Activated T-helper 1 cell treated with Interleukin-2 at 50 U/mL for 16 hours (primary cell): ENCODE measurements at places on chromosomes 6 and 20.

GRCh38 chr6:83057705-83058321 is 7.8 kb downstream of the UBE3D start:
- DNase-seq, result no peak

DNA sequence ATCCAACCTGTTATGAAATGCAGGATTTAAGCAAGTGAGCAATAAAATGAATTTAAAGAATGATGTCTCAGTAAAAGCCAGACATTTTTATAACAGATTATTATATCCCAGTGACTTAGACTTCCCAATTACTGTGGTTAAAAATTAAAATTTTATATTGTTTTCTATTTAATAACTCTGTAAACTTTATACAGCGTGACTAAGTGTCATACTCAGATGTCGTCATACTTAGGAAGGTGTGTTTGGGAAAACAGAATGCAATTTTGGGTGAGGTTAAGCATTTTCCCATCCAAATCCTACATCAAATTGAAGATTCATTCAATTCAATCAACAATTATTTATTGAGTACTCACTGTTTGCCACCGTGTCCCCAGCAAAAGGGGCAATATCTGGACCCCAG is 31.4 kb upstream of the FRMD1 start:
- DNase-seq, result no peak

- DNase-seq, result no peak
These were observed 245.9 kb upstream of the FOXQ1 start for GRCh38 chr6:1065986-1066385.

DNA sequence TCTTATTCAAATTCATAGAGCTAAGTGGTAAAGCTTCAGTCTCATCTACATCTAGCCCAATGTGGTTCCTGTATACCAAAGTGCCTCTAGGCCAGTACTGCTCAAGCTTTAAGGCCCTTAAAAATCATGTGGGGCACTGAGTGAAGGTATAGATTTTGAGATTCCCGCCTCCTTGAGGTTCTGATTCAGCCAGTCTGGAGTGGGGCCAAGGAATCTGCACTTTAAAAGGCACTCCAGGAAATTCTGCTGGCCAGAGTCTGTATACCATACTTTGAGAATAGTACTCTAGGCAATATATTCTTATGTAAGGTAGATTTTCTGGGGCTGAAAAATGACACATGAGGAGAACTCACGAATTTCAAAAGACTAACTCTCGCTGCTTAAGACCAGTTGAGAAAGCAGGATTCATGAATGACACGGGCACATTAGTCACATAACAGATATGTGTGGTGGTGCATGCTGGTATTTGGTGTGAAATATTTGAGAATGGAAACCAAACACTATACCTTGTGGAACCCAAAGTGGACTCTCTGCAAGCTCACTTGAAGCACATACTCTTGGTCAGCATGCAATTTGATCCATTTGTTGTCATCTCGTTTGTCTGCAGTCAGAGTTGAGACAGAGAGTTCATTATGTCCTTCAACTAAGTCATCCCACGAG is 47.6 kb upstream of the SIM1 start:
- no peak for DNase-seq

GRCh38 chr20:20272686-20273085 is 95.2 kb upstream of the INSM1 start:
- no peak for DNase-seq

DNA sequence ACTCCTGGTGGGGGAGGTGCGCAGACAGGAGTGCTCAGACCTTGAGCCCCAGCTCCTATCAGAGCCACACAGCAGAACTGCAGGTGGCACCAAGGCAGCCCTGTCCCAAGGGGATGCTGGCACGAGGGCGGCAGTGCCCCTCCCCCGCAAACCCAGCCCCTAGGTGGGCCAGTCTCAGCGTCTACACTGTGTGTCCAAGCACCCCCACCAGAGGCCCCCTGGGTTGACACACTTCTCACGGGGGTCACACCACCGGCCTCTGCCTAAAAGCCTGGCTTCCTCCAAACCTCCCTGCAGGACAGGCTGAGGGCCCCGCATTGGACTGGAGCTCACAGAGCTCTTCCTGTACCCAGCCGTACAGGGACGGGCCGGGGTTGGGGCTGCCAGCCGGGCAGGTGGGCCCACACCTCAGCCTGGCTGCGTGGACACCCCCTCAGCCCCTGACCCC is 8.1 kb downstream of the SLC2A4RG start:
- no peak for DNase-seq

- DNase-seq, result no peak
These were observed 56.5 kb downstream of the QRSL1 start for GRCh38 chr6:106685833-106686232.

DNA sequence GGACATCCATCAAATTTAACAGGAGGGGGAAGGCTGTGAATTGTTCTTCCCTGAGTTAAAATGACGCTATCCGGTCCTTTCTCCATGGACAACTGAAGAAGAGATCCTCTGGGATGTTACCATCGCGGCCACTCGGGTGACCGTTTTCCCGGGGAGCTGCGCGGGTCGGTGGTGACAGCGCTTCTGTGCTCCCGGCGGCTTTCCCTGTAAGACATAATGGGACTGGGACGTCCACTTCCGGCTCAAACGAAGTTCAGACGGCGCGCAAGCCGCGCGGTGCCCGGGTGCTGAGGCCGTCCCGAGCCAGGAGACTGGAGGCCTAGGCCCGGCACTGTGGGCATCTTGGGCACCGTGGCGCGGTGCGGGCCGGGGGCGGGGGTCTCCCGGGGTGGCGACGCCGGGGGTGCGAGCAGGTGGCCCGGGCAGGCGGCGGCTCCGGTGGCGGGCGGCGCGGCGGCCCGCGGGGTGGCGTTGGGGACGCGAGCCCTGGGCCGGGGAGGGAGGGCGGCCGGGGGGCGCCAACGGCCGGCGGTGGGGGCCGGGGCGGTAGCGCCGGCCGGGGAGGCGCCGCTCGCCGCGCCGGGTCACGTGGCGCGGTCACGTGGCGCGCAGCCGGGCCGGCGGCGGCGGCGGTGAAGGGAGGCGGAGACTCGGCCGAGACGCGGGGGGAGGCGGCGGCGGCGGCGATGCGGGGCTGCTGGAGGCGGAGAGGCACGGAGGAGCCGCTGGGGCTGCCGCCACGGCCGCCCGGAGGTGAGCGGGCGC is 63.6 kb downstream of the GTF2H5 start:
- peak; percentile 62 for DNase-seq

DNA sequence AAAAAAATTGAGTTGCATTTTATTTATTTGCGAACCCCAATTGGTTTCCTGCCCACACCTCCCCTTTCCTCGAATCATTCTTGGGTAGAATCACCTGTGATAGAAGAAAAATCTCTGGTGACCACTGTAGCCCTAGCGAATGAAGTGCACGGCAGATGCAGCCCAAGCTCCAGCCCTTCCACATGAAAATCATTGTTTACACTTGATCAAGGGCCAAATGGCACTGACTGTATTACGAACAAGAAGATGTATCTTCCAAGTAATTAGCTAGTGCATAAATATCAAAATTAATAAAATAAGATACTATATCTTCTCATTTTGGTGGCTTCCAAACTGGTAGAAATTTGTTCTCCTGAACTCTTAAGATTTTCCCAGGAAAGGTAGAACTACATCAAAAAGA is 93.4 kb upstream of the ARID1B start:
- DNase-seq, result no peak

GRCh38 chr20:32908334-32909292 is 49.9 kb downstream of the EFCAB8 start:
- DNase-seq, result no peak

DNA sequence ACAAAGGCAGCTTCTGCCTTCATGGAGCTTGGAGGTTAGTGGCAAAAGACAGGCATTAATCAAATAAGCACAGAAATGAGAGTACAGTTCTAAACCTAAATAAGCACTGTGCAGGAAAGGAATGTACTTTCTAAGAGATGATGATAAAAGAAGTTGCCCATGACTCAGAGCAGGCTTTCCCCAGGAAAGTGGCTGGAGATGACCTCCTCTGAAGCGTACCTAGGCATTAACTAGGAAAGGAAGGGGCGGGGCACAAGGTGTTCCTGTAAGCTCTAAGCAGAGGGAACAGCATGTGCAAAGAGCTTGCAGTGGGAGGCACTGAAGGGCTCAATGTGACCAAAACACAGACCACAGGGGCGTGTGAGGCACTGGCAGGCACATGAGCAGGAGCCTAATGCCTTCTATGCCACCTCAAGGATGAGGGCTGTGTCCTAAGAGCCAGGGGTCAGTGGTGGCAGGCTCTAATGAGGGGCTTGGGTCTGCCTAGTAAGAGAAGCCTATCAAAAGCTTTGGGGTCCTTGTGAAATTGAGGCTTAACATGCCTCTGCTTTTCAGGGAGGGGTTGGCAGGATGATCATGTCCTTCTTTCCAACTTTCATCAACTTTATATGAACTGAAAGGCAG is 4.9 kb downstream of the SSTR4 start:
- no peak for DNase-seq

GRCh38 chr20:51008718-51009117 is 14.2 kb downstream of the KCNG1 start:
- no peak for DNase-seq

DNA sequence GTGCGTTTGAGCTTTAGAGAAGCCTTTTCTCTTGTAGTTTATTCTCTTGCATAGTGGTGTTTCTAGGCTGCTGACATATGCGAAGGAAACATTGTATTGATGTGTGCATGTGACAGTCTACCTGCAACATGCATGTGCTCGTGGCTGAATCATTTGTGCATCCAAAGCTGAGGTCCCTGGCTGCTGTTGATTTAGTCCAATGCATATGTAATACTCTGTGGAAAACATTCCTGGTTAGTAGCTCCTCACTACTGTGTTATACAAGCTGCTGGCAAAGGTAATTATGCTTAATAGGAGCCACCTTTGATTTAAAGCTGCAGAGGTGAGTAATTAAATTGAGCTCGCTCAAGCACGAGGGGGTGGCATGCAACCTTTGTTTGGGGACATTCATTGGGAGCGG is 24.5 kb downstream of the TSHZ2 start:
- DNase-seq, result no peak

DNA sequence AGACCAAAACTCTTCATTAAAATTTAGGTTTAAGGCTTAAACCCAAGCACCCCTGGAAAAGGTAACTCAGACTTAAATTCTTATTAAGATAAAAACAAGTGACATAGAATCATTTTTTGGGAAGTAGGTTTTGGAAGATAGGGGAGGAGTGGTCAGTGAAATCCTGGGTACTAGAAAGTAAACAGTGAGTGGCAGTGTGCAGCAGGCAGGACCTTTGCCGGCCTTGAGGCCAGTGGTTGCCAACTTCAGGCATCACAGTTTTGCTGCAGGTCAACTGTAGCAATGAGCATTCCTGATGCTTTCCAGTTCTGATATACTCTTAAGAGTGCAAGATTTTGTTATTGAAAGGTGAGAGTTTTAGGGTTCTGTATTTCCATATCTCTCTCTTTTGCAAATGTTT is 69.3 kb upstream of the SUPT3H start:
- no peak for DNase-seq

DNA sequence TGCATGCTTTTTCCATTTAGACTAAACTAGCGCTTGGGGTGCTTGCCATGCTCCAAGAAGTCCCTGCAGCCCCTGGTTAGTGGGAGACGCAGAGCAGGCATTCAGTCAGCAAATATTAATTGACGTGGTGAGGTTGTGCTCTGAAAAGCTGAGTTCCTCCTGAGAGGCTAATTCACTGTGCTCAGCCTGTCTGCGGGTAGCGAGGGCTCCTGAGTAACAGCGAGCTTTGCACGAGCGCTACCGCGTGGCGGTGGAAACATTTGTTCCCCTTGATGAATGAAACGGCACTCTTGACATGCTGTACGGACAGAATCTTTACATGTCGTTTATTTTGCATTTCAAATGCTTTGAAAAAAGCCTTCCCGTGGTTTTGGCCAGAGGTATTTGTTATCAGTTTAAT is 170.6 kb upstream of the AGPAT4 start:
- DNase-seq, result no peak

DNA sequence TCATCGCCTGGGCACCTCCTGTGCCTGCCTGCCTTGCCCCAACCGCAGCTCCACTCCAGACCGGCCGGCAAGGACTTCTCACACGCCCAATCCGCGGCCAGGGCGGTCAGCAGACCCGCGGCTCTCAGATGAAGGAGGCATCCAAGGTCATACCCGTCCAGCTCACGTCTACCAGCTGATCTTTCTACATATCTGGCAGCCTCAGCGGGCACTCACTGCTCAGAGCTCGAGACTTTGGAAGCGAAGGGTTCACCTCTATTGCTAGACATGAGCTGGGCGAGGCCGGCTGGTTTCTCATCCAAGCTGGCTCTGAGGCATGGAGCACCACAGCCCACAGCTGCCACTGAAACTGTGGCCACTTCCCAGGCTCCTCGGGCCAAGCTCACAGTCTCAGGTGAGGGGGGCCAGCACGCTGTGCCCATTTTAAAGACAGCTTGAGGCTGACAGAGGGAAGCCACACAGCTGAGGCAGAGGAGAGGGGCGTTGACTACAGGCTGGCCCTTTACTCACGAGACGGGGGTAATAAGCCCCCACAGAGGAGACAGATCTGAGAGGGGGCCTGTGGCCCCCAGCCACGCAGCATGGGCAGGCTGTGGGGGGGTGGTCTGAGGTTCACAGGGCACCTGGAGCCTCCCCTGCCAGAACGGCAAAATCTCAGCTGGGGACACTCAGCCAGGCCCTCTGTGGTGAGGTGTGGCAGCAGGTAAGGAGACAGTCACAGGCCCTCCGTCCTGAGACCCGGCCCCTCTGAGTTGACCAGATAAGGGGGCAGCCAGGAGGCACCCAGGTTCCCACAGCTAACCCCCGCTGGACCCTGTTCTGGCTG is 2.0 kb downstream of the LAMA5 start:
- DNase-seq, result no peak

GRCh38 chr6:111952821-111953540 is 79.7 kb upstream of the FYN start:
- DNase-seq, result no peak

GRCh38 chr6:109918227-109918626 is 59.9 kb upstream of the GPR6 start:
- DNase-seq, result no peak

- no peak for DNase-seq
These were observed 4.6 kb upstream of the BICRAL start for GRCh38 chr6:42777126-42777822.

DNA sequence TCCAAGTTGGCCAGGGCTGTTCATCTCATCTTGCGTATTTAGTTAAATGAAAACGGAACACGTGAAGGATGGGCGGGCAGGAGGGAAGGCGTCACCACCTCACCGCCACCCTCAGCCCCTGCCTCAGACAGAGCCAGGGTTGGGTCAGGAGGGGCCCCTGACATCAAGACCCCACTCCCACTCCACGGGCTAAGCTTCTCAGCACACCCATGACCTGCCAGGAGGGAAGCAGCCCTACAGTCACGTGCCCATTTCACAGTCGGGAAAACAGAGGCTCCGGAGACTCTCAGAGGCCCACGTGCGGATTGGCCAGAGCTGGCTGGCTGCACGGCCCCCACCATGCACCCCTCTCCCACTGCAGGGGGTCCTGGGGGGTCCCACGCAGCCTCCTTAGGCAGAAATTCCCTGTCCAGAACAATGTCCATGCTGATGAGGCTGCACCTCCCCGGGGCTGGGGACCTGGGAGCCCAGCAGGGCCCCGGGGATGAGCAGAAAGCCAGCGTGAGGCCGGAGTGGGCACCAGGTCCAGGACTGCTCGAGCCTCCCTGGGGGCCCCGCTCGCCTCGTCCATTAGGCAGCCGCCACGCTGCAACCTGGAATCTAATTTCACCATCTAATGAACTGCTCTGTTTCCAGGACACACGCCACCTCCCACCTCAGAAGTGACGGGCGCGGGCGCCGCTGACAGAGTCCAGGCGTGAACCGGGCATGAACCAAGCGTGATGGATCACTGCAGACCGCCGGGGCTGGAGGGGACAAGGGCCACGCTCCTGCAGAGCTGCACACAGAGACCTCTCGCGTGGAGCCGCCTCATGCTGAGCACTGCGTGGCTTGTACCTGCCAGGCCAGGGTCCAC is 15.8 kb downstream of the KCNQ2 start:
- no peak for DNase-seq
